ENCODE measurements at places on chromosomes 3 and 15. TPM values are rescaled to one million over a fixed set of nuclear protein-coding genes. Genes with fewer than 3 reads are reported as not detected.

The PODXL2 gene
- 3.2 TPM for total RNA-seq

- no peak for DNase-seq
These were observed 747 bp downstream of the PLD1 start for GRCh38 chr3:171809611-171809860.

GRCh38 chr15:51092480-51093040, 2.1 kb downstream of the TNFAIP8L3 start:
- DNase-seq: no peak

- no peak for DNase-seq
These were observed 977.7 kb downstream of the PLOD2 start for GRCh38 chr3:145183261-145183660.

- no peak for DNase-seq
These were observed 28.6 kb downstream of the ITGA11 start for GRCh38 chr15:68403161-68403941.

- no peak for DNase-seq
These were observed 147.4 kb downstream of the GHSR start for GRCh38 chr3:172300862-172301261.

DNA sequence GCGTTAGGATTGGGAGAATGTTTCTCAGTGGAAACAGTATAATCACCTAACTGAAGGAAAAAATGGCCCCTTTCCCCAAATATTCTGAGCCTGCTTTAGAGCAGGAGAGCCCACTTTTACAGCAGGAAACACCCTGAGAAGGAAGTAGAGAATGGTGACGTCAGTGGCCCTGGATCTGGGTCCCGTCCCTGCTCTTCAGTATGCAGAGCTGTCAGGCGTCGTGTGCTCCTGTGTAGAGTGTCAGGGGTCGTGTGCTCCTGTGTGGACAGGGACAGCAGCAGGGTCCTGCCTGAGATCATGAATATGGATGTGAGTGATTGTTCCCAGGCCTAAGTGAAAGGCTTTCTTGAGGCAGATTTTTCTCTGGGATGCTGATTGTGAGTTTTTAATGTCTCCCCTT, 45.2 kb downstream of the CGNL1 start:
- no peak for DNase-seq
